Activated CD8-positive, alpha-beta memory T cell treated with anti-CD3 and anti-CD28 coated beads for 24 hours (primary cell): ENCODE measurements at places on chromosomes 11 and 22.

DNA sequence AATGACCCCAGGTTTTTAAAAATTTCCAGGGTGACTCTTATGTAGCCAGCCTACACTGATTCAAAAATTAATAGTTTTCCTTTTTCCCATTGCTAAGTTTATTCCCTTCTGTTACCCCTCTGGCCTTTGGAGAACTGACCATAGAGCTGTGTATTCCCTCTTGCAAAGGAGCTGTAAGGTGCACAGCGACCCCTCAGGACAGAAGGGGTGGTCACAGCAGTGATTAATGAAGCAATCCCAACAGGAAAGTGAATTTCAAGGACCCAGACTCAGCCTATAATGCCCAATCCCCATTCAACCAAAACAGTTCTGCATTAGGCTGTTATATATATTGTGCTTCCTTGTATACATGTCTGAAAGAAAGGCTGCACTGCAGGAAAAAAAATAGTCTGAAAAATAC is 147.1 kb downstream of the WT1 start:
- DNase-seq, result no peak

- no peak for DNase-seq
These were observed 9.6 kb upstream of the KCNQ1OT1 start for GRCh38 chr11:2709429-2709828.

- DNase-seq, result no peak
These were observed 115.5 kb upstream of the ISX start for GRCh38 chr22:34950489-34950888.

GRCh38 chr22:20131859-20132685 is 468 bp downstream of the ZDHHC8 start:
- peak; percentile 71 for DNase-seq

GRCh38 chr11:132142554-132142953 is 772.1 kb downstream of the NTM start:
- no peak for DNase-seq

GRCh38 chr11:33177676-33178336 is 16.5 kb upstream of the CSTF3 start:
- DNase-seq, result no peak

DNA sequence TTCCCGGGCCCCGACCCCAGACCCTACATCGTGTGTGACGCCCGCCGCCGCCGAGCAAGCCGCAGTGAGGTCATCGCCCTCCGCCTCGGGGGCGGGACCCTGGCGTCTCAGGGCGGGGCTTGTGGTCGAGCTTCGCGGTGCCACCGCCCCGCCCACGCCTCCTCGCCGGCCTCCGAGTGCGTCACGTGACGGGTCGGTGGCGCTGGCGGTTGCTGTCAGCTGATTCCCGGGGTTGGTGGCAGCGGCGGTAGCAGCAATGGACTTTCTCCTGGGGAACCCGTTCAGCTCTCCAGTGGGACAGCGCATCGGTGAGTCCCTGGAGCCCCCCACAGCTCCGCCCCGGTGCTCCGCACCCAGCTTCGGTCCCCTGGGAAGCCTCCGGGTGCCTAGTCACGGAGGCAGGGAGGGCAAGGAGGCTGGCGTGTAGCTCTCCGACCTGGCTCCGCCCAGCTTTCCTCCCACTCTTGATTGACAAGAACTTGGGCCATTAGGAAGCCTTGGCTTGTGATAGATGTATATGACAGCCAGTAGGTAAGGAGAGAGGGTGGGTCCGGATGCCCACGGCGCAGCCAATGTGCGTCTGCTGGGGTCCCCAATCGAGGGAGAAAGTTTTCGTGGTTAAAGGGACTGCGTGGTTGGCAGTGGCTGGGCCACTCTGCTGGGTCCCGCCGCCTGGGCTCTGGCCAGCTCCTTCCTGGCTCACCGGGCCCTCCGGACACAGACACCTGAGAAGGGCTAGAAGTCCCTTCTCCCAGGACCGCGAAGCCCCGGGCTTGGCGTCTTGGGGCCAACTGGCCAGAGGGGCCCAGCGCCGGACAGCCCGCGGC is at the start of gene TOM1:
TOM1 (plus strand) TSS at position 222 of the 827 bp plus-strand sequence; CDS start at position 257, 35 bp downstream.
- peak; percentile 99 for DNase-seq

GRCh38 chr11:13118650-13119049 is 109.5 kb downstream of the RASSF10 start:
- no peak for DNase-seq

DNA sequence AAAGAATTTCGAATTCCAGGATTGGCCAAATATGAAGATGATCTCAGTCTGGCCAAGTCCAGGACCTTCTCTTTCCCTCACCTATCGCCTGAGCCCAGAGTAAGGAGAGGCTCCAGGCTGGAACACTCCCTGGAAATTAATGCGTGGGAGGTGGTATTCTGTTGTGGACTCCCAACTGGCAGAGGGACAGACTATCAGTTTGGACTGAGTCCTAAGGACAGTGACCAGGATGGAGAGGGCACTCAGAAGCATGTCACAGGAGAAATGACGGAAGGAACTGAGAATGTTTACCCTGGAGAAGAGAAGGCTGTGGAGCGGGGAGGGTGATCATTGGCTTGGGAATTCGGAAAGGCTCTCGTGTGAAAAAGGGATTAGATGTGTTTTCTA is 84.4 kb downstream of the RPL27A start:
- no peak for DNase-seq
